CD4-positive, alpha-beta T cell treated with Interleukin-2 at 100 ng/mL for 4 hours (primary cell): ENCODE measurements at places on chromosomes 1 and 21.

DNA sequence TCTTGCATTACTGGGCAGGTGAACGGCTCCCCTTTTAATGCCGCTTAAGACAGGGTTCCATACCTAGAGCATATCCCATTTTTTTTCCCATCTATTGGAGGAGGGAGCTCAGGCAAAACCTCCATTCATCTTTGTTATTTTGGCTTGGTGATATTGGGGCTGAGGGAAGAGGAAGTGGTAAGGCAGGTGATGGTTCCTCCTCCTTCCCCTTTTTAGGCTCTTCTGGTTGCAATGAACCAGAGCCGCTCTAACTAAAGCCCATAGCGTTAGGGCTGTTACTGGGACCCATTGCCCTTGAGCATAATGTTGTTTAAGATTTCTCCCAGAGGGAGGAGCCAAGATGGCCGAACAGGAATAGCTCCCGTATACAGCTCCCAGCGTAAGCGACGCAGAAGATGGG is 21.1 kb downstream of the PYHIN1 start:
- no peak for DNase-seq

DNA sequence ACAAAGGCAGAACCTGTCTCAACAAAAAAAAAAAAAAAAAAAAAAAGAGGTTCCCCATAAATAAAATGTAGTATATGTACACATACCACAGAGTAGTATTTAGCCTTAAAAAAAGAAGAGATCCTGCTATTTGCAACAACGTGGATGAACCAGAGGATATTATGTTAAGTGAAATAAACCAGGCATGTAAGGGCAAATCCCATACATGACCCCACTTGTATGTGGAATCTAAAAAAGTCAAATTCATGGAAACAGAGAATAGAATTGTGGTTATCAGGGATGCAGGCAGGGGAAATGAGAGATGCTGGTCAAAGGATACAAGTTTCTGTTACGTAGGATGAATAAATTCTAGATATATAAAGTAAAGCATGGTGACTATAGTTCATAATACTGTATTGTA is 16.7 kb downstream of the SLC44A3 start:
- no peak for DNase-seq

- DNase-seq, result no peak
These were observed 687.0 kb upstream of the ADGRL4 start for GRCh38 chr1:79693441-79694114.

GRCh38 chr1:236282425-236282716 is 613 bp upstream of the ERO1B start:
- no peak for DNase-seq

GRCh38 chr1:58754073-58754613 is 29.7 kb downstream of the JUN start:
- DNase-seq, result no peak

DNA sequence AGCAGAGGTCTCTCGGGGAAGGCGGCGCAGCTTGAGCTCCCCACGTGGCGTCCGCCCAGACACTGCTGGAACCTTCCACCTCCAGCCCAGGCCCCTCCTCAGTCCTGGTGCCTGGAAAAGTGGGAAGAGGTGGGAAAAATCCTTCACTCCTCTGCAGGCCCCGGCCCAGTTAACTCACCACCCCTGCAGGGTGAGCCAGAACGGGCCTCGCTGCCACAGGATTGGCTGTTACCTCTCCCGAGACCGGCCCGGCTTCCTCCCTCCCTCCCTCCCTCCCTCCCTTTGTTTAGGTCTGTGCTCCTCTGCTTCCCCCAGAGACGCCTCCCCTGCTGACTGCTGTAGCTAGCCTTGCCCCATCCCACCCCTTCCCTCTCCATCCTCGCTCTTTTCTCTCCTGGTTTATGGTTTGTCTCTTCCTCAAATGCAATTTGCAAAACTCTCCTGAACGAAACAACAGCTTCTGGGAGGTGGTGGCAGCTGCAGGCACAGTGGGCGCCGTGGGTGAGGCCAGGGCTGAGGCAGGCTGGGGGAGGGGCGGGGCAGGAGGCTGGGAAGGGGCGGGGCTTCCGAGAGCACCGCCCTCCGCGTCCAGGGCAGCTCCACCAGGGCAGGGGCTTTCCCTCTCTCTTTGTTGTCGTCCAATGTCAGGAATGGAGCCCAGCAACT is 6.5 kb downstream of the CAPN9 start:
- DNase-seq, result peak; percentile 12

- DNase-seq, result peak; percentile 91
These were observed 65.5 kb downstream of the NID1 start for GRCh38 chr1:235999259-235999925.

DNA sequence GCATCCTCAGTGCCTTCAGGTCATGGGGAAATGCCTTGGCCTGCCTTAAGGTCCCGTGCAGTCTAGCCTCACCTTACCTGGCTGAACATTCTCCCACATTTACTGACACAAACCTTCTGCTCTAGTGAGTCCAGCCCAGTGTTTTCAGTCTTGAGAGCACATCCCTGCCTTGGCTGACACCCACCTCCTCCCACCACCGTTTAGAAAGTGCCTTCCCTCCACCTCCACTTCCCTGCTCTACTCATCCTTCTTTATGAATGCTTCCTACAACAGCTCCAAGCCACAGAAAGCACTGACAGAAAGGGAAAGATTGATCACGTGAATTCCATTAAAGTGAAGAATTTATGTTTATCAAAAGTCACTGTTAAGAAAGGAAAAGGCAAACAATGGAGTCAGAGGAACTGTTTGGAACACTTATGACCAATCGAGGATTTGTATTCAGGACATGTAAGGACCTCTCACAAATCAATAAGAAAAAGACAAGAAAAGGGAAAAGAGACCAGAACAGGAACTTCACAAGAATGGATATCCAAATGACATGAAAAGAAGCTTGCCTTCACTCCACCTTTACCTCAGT is 59.8 kb downstream of the DDR2 start:
- DNase-seq, result no peak

- DNase-seq, result no peak
These were observed 62.7 kb downstream of the STUM start for GRCh38 chr1:226611301-226611700.

DNA sequence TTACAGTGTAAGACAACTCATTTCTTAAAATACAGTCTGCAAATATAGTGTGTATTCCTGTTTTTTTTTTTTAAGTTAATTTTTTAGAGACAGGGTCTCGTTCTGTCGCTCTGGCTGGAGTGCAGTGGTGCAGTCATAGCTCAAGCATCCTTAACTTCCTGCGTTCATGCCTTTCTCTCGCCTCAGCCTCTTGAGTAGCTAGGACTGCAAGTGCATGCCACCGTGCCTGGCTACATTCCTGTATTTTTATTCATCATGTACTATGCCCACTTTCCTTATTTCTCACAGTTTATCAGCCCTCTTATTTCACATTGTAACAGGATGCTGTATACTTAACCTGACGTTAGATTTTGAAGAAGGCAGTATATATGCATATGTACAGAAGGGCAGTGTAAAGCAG is 26.7 kb downstream of the MIER1 start:
- DNase-seq, result no peak

DNA sequence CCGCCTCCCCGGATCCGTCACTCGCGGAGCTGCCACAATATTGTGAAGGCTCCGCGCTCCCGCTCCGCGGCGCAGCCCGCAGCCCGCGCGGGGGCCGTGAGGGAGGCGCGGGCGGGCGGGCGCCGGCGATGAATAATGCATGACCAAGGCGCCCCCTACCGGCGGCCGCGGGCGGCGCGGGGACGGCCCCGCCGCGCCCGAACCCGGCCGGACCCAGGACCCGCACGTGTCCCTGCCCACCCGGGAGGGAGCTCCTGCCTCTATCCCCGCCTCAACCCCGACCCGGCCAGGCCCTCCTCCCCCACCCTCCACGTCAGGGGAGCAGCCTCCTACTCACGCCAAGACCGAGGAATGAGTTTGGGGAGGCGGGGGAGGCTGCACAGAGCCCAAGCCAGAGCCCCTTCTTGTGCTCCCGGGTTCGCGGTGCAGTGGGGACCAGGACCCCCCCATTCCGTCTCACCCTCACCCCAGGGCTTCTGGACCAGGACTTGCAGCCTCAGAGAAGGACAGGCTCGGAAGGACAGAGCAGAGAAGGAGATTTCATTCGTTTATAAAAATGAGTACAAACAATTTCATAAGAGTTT is 70.8 kb upstream of the CASZ1 start:
- DNase-seq, result peak; percentile 54

DNA sequence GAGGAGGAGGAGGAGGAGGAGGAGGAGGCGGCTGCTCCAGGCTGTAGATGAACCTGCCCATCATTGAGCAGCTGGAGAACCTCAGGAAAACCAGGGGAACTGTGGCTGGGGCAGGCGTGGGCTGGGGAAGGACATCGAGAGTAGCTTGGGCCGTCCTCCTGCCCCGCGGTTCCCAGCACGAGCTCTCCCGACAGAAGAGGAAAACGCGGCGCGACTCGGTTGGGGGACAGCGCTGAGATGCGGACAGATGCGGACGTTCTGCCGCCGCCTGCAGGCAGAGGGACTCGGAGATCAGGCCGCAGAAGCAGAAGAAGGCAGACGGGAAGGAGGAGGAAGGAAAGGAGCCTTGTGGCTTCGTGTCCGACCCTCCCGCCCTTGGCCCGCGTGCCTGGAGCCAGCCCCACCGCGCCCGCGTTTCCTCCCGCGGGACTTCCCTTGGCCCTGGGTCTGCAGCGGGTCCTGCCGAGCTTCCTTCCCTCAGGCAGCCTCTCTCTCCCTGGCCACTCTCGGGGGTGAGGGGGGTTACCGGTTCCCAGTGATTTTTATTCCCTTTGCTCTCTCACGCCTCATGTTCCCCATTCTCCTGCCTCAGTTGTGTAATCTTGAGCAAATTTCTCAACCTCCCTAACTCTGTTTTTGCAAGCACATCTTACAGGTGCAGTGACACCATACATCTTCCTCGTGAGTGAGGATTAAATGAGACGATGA is 1.7 kb upstream of the TNFRSF9 start:
- DNase-seq, result peak; percentile 37

GRCh38 chr1:11481019-11481418 is 2.1 kb downstream of the DISP3 start:
- no peak for DNase-seq

DNA sequence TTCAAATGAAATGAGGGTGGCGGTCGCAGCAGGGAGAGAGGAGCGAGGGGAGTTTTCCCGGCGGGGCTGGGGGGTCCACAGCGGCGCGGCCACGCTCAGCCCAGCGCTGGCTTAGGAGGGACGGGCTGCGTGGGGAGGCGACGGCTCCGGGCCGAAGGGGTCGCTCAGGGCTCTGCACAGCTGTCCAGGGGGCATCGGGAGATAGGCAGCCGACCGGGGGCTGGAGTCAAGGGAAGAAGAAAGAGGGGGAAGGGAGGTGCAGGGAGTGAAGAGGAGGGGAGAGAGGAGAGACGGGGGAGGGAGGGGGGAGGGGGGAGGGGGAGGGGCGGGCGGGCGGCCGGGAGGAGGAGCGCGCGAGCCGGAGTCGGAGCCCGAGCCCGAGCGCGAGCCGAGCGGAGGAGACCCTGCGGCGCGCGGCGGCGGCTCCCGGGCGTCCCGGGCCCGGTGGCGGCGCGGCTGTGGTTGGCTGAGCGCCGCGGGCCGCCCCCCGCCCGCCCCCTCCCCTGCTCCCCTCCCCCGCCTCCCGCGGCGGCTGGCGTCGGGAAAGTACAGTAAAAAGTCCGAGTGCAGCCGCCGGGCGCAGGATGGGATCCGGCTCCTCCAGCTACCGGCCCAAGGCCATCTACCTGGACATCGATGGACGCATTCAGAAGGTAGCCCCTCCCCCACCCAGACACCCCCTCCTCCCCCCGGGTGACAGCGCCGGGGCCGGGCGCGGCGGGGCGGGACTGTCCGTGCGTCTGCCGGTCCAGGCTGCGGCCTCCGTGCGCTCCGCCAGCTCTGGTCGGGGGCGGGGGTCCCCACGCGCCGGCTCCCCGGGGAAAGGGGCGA is at the start of gene PDE9A:
Gene PDE9A, plus strand, starts transcription at position 391 of the 831 bp plus-strand sequence. Its CDS starts 194 bp downstream, at position 585.
- DNase-seq, result peak; percentile 17

DNA sequence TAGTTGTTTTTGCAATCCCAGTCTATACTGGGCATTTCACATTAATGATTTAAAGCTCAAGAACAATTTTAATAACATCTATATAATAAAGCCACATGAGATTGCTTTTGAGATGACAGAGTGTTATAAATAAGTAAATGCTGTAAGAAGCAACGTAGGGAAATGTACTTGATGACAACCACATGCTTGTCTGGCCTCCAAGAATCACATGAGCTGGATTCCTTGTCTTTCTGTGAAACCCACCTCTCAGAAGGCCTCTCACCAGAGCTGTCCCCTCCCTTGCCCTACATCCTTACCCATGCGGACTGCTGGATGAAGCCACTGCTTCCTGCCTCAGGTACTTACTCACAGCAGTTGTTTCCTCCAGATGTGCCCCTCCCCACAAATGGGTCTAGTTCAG is 145.1 kb upstream of the CTTNBP2NL start:
- no peak for DNase-seq

DNA sequence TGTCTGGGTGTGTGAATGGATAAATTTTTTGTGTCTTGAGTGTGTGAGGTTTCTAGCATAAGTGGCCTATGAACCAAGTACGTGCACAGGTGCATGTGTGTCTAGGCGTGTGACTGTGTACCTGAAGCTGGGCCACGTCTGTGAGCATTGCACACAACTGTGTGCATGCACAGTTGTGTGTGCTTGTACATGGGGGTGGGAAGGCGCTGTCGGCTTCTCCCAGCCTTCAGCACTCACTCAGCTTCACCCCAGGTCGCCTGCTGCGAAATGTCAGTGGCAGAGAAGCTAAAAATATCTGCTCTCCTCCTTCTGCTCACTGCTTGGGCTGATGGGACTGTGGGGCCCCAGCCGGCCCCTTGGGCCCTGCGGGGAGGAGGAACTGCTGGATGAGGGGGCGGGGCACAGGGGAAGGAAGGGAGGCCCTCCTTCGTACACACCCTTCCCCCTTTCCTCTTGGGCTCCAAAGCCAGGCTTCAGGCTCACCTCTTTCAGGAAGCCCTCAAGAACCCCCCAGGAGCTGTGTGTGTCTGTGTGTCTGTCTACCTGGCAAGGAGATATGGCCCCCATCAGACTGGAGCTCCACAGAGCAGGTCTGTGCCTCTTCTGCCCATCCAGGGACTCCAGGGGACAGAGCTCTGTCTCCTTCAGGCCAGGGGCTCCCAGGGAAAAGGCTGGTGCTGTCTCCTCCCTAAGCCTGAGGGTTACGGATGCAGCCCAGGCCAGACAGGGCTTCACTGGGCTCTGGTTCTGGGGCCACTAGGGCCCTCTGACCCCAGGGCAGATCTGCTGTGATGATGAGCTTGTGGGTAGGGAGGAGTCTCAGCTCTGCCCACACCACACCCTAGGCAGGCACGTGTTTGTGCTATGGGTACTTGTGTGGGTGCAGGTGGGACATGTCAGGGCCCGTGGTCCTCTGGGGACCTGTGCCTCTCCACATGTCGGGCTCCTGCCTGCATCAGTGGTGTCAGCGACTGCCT is 35.6 kb upstream of the WASF2 start:
- peak; percentile 28 for DNase-seq

- DNase-seq, result no peak
These were observed 180.0 kb upstream of the HMGB4 start for GRCh38 chr1:33683913-33684312.

GRCh38 chr1:29383746-29384371 is 147.5 kb downstream of the PTPRU start:
- DNase-seq, result no peak

GRCh38 chr1:177800400-177801088 is 169.3 kb downstream of the SEC16B start:
- no peak for DNase-seq

DNA sequence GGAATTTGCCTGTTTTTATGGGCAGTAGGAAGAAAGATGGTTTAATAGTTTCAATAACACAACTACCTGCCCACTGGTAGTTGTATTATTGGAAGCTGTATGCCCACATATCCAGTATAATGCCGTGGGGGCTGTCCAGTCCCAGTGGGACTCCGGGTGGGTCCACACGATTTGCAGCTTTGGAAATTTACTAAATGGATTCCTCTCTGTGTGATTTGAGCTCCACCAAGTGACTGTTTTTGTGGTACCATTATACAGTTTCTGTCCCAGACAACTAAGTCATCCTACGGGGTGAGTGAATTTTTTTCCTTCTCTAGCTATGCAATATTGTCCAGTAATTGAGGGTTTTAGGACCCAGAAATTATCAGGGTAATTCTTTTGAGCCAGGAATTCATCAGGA is 86.8 kb downstream of the PLA2G4A start:
- DNase-seq, result no peak
